ENCODE measurements at places on chromosomes 3 and 15.

DNA sequence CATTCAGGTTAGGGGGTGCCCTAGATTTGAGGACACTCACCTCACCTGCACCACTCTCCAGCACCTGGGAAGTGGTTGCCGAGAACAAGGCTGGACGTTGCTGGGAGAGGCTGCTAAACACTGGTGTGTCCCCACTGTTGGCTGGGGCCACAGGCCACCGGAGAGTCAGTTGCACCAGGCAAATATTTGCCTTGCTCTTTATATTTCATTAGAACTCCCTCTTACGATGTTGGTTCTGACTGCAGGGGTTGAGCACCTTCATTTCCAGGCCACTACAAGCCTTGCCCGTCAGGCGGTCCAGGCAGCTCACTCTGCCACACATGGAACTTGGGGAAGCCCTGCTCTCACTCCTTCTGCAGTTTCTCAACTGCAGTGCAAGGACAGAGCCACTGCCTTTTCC lies 30.7 kb downstream of the HCN4 start:
- no peak overlapping the region for H3K4me3 ChIP-seq
- H3K27me3 ChIP-seq, result peaks cover 49% of the 10 kb centered on the region
- H3K27ac ChIP-seq, result no peak overlapping the region
- H3K4me1 ChIP-seq, result no peaks in the 10 kb centered on the region
- DNase-seq, result no peak

DNA sequence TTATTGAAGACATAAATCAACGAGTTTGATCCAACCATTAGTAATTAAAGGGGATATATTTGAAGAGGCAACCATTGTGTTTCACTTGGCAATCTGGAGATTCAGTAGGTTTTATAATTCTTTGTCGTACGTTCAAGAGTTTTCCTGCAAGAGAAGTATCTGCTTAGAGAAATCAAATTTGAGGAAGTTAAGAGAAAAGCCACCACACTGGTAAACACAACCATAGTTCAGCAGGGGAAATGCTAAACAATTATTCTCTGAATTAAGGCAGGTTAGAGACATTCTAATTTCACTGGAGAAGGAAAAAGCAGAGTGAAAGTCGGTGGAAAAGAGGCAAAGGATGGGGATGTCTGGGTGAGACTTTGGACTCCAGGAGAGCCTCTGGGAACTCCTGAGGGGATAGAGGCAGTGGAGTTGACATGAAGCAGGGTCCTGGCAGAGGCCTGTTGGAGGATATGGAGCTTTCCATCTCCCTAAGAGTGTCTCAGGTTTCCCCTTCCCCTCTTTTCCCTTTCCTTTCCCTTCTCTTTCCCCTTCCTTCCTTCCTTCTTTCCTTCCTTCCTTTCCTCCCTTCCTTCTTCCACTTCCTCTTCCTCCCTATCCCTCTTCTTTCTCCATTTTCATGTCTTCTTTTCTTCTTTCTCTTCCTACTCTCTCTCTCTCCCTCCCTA lies 26.5 kb downstream of the SPINK8 start:
- no peak overlapping the region for H3K4me3 ChIP-seq
- H3K27ac ChIP-seq, result no peak overlapping the region
- DNase-seq, result no peak
- no peaks in the 10 kb centered on the region for H3K36me3 ChIP-seq
- H3K4me1 ChIP-seq, result no peaks in the 10 kb centered on the region

DNA sequence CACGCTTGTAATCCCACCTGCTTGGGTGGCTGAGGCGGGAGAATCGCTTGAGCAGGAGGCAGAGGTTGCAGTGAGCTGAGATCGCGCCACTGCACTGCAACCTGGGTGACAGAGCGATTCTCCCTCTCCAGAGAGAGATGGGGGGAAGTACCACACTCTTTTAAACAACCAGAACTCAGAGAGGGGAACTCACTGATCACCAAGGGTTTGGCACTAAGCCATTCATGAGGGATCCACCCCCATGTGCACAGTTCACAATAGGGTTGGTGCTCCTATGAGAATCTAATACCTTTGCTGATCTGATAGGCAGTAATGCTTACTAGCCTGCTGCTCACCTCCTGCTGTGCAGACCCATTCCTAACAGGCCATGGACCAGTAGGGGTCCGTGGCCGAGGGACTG lies 51.6 kb downstream of the QTRT2 start:
- H3K4me1 ChIP-seq, result no peaks in the 10 kb centered on the region
- no peak overlapping the region for H3K27ac ChIP-seq

GRCh38 chr3:101829874-101830273 lies 19.4 kb upstream of the NFKBIZ start:
- H3K36me3 ChIP-seq, result no peaks in the 10 kb centered on the region
- no peak overlapping the region for H3K27ac ChIP-seq
- no peaks in the 10 kb centered on the region for H3K27me3 ChIP-seq
- no peak for DNase-seq
- H3K4me1 ChIP-seq, result peaks cover 43% of the 10 kb centered on the region
- H3K4me3 ChIP-seq, result no peak overlapping the region

- H3K36me3 ChIP-seq, result no peaks in the 10 kb centered on the region
- no peaks in the 10 kb centered on the region for H3K27me3 ChIP-seq
- no peak for DNase-seq
- no peaks in the 10 kb centered on the region for H3K4me1 ChIP-seq
Measured at GRCh38 chr3:49495023-49495422, 25.0 kb downstream of the DAG1 start.

- H3K4me1 ChIP-seq, result no peaks in the 10 kb centered on the region
- H3K36me3 ChIP-seq, result no peaks in the 10 kb centered on the region
- no peak for DNase-seq
- H3K27ac ChIP-seq, result no peak overlapping the region
- H3K4me3 ChIP-seq, result no peak overlapping the region
Measured at GRCh38 chr3:139317660-139318430, 26.0 kb upstream of the MRPS22 start.

- H3K4me3 ChIP-seq, result no peak overlapping the region
- no peaks in the 10 kb centered on the region for H3K27me3 ChIP-seq
Measured at GRCh38 chr3:119625451-119626153, 27.9 kb downstream of the PLA1A start.

- no peak overlapping the region for H3K27ac ChIP-seq
- H3K27me3 ChIP-seq, result no peaks in the 10 kb centered on the region
- H3K36me3 ChIP-seq, result no peaks in the 10 kb centered on the region
- DNase-seq, result no peak
- H3K4me1 ChIP-seq, result no peaks in the 10 kb centered on the region
Measured at GRCh38 chr3:123658118-123658851, 73.4 kb upstream of the HACD2 start.

GRCh38 chr3:89584398-89584797 lies 477.0 kb downstream of the EPHA3 start:
- H3K4me1 ChIP-seq, result no peaks in the 10 kb centered on the region
- no peak overlapping the region for H3K4me3 ChIP-seq
- no peak for DNase-seq
- H3K27ac ChIP-seq, result no peak overlapping the region

- no peak for DNase-seq
- H3K4me3 ChIP-seq, result no peak overlapping the region
- H3K27ac ChIP-seq, result no peak overlapping the region
Measured at GRCh38 chr15:42065468-42065867, 28.9 kb downstream of the PLA2G4D start.

DNA sequence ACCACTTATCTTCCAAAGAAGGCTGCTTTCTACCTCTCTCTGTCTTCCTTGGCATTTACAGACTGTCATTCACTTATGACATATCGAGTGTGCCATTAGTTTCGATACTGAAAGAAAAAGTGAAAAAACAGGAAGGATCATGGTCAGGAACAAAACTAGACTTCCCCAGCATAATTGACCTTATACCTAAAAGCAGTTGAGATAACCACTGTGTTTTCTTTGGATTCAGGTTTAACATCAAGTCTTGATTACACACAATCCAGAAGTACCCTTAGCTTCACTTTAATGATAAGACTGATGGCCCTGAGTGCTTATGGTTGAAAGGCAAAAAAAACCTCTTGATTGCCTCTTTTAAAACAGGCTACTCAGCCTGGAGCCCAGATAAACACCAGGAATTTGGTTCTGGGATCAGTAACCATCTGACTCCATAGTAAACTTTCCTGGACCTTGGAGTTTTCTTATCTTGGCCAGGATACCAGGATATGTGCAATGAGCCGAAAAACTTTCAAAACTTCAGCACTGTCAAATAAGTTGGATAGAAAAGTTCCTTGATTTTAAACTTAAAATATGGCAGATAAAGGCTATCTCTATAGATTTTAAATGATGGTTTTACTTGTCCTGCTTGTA lies 5.0 kb upstream of the UACA start:
- H3K27ac ChIP-seq, result no peak overlapping the region
- H3K4me1 ChIP-seq, result 0 out of 2 replicates have a peak, but pooled peaks cover 8% of the 10 kb centered on the region
- no peaks in the 10 kb centered on the region for H3K36me3 ChIP-seq
- H3K4me3 ChIP-seq, result no peak overlapping the region
- peaks cover 13% of the 10 kb centered on the region for H3K27me3 ChIP-seq
- no peak for DNase-seq

DNA sequence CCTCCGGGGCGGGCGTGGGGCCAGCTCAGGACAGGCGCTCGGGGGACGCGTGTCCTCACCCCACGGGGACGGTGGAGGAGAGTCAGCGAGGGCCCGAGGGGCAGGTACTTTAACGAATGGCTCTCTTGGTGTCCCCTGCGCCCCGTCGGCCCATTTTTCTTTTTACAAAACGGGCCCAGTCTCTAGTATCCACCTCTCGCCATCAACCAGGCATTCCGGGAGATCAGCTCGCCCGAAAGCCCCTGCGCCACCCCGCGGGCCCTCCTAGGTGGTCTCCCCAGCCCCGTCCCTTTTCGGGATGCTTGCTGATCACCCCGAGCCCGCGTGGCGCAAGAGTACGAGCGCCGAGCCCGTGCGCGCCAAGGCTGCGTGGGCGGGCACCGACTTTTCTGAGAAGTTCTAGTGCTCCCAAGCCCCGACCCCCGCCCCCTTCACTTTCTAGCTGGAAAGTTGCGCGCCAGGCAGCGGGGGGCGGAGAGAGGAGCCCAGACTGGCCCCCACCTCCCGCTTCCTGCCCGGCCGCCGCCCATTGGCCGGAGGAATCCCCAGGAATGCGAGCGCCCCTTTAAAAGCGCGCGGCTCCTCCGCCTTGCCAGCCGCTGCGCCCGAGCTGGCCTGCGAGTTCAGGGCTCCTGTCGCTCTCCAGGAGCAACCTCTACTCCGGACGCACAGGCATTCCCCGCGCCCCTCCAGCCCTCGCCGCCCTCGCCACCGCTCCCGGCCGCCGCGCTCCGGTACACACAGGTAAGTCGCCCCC lies at the start of gene THBS1:
Gene THBS1 (plus strand): TSS at position 595 of the 757 bp plus-strand sequence. CDS start 779 bp downstream, outside the sequence.
- no peak within 1 kb of the TSS for H3K27ac ChIP-seq
- H3K36me3 ChIP-seq, result no peaks in the 10 kb centered on the region
- no peaks in the 10 kb centered on the region for H3K4me1 ChIP-seq
- DNase-seq, result peak; percentile 10
- peak within 1 kb of the TSS; percentile 64 for H3K4me3 ChIP-seq
- H3K27me3 ChIP-seq, result peaks cover 8% of the 10 kb centered on the region

- H3K4me3 ChIP-seq, result no peak overlapping the region
- H3K27ac ChIP-seq, result no peak overlapping the region
- no peaks in the 10 kb centered on the region for H3K27me3 ChIP-seq
- DNase-seq, result no peak
- no peaks in the 10 kb centered on the region for H3K4me1 ChIP-seq
- H3K36me3 ChIP-seq, result no peaks in the 10 kb centered on the region
Measured at GRCh38 chr3:24595796-24596195, 101.1 kb upstream of the THRB start.

GRCh38 chr3:114499976-114500375 lies 206.1 kb downstream of the TIGIT start:
- H3K36me3 ChIP-seq, result no peaks in the 10 kb centered on the region
- DNase-seq, result peak; percentile 71
- no peak overlapping the region for H3K27ac ChIP-seq
- H3K4me1 ChIP-seq, result peaks cover 12% of the 10 kb centered on the region
- H3K4me3 ChIP-seq, result no peak overlapping the region

- H3K4me1 ChIP-seq, result no peaks in the 10 kb centered on the region
- no peak for DNase-seq
- no peak overlapping the region for H3K4me3 ChIP-seq
- no peaks in the 10 kb centered on the region for H3K27me3 ChIP-seq
- no peaks in the 10 kb centered on the region for H3K36me3 ChIP-seq
Measured at GRCh38 chr3:47260605-47261004, 22.0 kb downstream of the KIF9 start.

GRCh38 chr15:38687340-38687739 lies 122.7 kb upstream of the RASGRP1 start:
- no peak for DNase-seq
- no peak overlapping the region for H3K27ac ChIP-seq
- H3K27me3 ChIP-seq, result no peaks in the 10 kb centered on the region
- H3K4me3 ChIP-seq, result no peak overlapping the region
- H3K36me3 ChIP-seq, result no peaks in the 10 kb centered on the region

- H3K36me3 ChIP-seq, result no peaks in the 10 kb centered on the region
- no peak overlapping the region for H3K4me3 ChIP-seq
- no peak for DNase-seq
- no peak overlapping the region for H3K27ac ChIP-seq
- H3K27me3 ChIP-seq, result no peaks in the 10 kb centered on the region
Measured at GRCh38 chr15:56361987-56362386, 3.2 kb upstream of the TEX9 start.

DNA sequence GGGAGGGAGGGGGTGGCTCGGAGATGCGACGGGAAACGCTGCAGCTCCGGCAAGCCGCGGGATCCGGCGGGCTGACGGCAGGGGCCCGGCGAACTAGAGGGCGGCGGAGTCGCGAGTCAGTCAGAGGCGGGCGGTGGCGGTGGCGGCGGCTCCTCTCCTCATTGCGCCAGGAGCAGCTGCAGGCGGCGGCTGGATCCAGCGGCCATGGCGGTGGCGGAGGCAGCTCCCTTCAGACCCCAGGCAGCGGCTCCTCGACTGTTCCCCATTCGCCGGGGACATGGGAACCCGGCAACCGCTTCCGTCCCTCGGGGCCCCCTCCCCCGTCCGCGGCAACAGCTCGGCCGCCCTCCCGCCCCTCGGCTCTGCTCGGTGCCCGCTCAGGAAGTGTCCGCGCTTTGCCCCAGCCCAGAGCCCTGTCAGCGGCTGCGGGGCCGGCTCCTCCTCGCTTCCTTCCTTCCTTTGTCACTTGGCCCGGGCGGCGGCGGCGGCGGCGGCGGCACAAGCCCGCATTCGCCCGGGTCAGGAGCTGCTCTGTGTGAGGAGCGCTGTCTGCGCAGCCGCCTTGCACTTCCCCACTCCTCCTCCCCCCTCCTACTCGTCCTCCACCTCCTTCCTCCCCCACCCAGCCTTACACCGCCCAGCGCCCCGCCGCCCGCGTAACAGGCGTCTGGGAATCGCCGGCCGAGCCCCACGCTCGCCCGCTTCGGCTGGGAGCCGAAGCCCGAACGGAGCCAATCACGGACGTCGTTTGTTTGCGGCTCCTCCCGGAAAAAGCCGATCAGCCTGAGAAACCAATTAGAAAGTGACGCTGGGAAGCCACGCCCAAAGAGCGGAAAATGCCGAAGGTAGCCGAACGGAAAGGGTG lies at the start of gene GSK3B:
Gene GSK3B (minus strand): TSS at position 537 of the 865 bp plus-strand sequence. CDS start 1,013 bp downstream, outside the sequence.
- H3K4me1 ChIP-seq, result peaks cover 10% of the 10 kb centered on the region
- no peaks in the 10 kb centered on the region for H3K36me3 ChIP-seq
- H3K4me3 ChIP-seq, result peak within 1 kb of the TSS; percentile 97
- peak within 1 kb of the TSS; percentile 100 for H3K27ac ChIP-seq
- H3K27me3 ChIP-seq, result no peaks in the 10 kb centered on the region

GRCh38 chr3:66270701-66271100 lies 49.9 kb downstream of the SLC25A26 start:
- no peak for DNase-seq
- H3K36me3 ChIP-seq, result no peaks in the 10 kb centered on the region
- no peaks in the 10 kb centered on the region for H3K27me3 ChIP-seq
- no peak overlapping the region for H3K4me3 ChIP-seq
- no peak overlapping the region for H3K27ac ChIP-seq

- DNase-seq, result no peak
- H3K4me1 ChIP-seq, result no peaks in the 10 kb centered on the region
- H3K36me3 ChIP-seq, result no peaks in the 10 kb centered on the region
Measured at GRCh38 chr15:39616731-39617455, 36.0 kb downstream of the THBS1 start.
